ENCODE measurements at places on chromosomes 16 and 17.

DNA sequence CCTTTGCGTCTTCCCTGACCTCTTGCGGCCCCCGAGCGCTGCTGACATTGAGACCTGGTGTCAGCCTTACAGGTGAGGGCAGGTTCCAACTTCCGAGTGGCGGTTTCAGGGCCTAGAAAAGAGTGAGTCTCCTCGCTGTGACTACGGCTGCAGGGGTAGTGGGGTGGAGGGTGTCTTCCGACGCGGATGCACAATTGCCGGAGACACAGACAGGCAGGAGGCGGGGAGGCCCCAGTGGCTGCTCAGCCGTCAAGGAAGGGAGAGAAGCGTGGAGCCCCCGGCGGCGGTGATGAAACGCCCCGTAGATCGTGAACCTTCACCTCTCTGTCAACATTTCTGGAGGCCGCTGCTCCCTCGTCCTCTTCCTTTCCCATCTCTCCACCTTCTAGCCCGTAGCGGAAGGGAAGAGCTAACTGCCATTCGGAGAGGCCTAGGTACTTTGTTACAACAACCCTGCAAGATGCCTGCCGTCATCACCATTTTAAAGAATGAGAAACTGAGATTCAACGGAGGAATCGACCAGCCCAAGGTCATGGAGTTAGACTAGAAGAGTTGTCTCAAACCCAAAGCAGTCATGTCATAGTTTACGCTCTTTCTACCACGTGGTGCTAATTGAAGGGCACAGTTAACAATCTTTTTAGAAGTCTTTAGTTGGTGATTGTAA, 485 bp downstream of the DNAJA3 start:
- peak; percentile 67 for DNase-seq

- DNase-seq, result no peak
These were observed 23.5 kb downstream of the USP36 start for GRCh38 chr17:78817123-78817522.

DNA sequence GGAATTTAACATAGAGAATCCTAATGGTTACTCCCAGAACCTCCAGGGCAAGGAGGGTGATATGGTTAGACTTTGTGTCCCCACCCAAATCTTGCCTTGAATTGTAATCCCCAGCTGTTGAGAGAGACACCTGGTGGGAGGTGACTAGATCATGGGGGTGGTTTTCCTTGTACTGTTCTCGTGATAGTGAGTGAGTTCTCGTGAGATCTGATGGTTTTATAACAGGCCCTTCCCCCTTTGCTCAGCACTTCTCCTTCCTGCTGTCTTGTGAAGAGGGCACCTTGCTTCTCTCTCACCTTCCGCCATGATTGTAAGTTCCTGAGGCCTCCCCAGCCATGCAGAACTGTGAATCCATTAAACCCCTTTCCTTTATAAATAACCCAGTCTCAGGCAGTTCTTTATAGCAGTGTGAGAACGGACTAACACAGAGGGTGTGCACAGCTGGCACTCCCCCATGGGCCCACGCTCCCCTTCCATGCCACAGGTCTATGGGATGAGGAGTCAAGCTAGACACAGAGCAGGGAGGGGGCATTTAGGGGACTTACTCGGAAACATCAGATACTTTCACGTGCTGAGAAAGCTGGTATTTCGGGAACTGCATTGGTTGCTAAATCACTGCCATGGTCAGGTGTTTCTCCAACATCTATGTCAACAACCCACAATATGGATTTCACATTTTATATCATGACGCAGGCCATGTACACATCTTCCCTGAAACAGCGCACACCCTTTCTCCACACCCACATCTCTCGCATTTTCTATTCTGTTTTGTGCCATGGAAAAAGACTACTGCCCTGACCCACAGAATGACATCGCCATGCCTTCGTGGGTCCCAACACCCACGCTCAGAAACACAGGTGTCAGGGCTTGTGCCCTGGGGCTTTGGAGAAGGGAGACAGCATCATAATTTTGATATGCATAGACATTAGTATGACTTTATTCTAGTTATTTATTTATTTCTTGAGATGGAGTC, 199.1 kb upstream of the GSE1 start:
- no peak for DNase-seq

GRCh38 chr17:66522591-66523272, 220.3 kb downstream of the PRKCA start:
- DNase-seq, result no peak

DNA sequence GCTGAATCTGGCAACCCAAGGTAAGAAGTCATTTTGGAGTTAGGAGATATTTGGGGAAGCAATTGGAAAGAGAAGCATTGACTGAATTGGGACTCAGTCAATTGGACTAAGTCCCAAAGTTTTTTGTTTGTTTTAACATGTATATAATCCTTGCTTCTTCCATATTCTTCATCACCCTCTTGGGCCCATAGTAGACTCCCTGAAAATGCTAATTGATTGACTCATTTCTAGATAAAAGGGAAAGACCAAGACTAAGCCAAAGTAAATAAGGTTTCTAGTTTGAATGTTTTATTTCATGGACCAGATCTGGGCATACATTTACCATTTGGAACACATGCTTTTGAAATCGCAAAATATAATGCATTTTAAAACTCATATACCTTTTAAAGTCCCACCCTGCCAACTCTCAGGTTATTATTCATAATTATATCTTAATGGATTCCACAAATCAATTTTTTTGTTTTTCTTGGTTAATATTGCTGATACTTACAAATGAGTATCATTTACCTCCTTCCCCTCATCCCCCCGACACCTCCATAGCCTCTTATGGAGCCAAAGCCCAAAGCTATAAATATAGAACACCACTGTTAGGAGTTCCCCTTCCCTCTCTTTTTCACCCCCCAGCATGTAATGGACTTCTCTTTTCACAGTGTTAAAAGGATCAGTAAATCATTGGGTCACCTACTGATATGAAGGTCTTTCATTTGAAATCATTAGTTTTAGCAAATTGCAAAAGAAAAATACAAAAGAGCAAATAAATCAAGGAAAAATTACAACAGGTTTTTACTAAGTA, 674.0 kb upstream of the SOX9 start:
- DNase-seq, result no peak

GRCh38 chr17:63317166-63317840, 128.8 kb downstream of the CYB561 start:
- DNase-seq, result no peak

Measured in naive thymus-derived CD8-positive, alpha-beta T cell (primary cell).